ENCODE measurements at places on chromosomes 3 and 15.

DNA sequence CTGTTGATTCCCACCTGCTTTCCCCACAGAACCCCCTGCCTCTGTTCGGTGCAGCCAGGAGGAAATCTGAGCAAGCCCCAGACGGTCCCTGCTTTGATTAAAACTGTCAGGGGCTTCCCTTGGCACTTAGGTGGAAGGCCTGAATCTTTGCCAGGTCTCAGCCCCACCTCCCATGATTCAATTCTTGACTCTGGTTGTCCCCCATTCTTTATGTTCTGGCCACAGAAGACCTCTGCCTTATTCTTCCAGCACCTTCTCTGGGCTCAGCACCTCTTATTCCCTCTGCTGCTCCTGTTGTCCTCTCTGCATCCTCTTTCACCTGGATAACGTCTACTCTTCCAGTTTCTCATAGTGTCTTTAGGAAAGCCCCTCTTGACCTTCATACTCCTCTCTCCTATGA is 349.4 kb downstream of the PTPRG start:
- DNase-seq, result no peak

DNA sequence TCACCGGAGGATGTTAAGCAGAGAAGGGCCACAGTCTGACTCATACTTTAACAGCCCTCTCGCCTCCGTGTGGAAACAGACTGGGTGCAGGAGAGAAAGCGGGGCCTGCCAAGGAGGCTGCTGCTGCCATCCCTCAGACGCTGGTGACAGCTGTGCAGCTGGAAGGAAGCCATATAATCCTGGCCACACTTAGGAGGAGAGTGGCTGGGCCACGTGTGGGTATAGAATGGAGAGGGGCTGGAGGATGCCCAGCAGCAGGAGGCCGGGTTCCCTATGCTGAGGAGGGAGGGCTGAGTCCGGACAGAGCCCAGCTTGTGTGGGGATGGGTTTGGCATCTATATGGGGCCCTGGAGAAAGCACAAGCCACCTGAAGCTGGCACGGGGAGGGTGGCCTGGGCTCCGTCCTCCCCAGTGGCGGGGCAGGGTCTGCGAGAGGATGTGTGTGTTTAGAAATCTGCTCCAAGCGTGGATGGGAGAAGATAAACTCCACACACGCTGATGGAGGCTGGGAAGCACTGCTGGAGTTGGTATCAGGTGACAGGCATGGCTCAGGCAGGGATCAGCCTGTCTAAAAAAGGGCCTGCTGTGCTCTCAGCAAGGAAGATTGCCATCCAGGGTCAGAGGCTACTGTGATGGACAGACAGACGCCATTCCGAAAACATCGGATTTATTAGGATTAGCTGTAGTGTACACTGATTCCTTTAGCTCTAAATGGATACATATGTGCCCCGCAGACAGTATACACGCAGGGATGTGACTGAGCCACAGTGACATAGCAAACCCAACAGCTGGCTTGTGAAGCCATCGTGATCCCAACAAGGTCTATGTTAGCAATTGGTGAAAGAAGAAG is 15.9 kb downstream of the ABTB1 start:
- DNase-seq, result no peak

GRCh38 chr3:46929324-46929723 is 47.2 kb downstream of the CCDC12 start:
- DNase-seq, result no peak

DNA sequence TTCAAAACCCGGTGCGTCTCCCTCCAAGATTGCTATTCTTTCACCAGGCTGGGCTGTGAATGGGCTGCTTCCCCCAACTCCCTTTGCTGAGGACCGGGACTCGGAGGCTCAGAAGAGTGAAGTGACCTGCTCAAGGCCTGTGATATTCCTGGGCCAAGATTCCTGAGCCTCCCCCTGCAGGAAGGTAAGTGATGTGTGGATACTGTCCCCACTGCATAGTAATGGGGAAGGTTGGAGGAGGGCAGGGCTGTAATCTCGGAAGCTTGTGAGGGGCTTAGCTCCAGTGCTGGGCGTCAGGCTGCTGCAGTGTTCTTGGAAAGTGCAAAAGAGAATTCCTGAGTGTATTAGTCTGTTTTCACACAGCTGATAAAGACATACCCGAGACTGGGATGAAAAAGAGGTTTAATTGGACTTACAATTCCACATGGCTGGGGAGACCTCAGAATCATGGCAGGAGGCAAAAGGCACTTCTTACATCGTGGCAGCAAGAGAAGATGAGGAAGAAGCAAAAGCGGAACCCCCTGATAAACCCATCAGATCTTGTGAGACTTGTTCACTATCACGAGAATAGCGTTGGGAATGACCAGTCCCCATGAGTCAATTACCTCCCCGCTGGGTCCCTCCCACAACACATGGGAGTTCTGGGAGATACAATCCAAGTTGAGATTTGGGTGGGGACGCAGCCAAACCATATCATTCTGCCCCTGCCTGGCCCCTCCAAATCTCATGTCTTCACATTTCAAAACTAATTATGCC is 67.6 kb downstream of the EFCAB12 start:
- no peak for DNase-seq

GRCh38 chr3:84727616-84728015 is 231.2 kb upstream of the CADM2 start:
- DNase-seq, result no peak

GRCh38 chr3:171057072-171057471 is 30.6 kb upstream of the SLC2A2 start:
- no peak for DNase-seq

DNA sequence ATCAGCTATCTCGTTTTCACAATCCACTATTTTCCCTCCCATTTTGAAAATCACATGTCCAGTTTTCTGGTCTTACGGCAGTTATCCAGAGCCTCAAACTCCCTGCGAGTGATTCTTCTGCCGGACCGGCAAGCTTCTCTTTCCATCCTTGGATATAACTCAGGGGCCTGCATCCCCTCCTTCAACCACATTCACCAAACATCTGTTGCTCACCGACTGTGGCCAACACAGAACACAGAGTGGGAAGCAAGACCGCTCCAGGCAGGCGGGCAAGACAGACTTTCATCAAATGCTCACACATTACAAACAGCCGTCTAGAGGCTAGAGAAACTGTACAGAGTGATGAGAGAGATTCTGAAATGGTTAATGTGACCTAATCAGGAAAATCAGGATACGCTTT is 7.6 kb upstream of the SLC12A8 start:
- DNase-seq, result no peak

DNA sequence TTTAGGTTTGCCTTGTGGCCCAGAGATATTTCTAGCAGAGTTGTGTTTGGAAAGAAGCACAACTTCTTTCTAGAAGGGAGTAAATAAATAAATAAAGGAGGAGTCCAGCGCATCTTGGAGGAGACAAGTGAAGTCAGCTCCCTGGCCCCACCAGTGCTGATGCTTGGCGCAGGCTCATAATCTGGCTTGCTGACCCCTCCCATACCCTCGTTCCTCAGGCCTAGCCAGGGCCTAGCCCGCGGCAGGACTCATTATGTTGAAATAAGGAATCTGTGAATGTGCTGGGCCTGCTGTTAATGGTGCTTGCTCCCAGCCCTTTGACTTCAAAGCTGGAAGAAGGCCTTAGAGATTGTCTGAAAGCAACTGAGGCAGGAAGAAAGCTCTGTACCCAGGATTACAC is 3.1 kb downstream of the ZNF710 start:
- DNase-seq, result no peak

DNA sequence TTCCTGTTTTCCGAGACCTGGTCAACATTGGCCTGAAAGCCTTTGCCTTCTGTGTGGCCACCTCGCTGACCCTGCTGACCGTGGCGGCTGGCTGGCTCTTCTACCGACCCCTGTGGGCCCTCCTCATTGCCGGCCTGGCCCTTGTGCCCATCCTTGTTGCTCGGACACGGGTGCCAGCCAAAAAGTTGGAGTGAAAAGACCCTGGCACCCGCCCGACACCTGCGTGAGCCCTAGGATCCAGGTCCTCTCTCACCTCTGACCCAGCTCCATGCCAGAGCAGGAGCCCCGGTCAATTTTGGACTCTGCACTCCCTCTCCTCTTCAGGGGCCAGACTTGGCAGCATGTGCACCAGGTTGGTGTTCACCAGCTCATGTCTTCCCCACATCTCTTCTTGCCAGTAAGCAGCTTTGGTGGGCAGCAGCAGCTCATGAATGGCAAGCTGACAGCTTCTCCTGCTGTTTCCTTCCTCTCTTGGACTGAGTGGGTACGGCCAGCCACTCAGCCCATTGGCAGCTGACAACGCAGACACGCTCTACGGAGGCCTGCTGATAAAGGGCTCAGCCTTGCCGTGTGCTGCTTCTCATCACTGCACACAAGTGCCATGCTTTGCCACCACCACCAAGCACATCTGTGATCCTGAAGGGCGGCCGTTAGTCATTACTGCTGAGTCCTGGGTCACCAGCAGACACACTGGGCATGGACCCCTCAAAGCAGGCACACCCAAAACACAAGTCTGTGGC is 16.9 kb downstream of the TMEM43 start:
- no peak for DNase-seq

GRCh38 chr15:70783610-70784022 is 20.3 kb upstream of the UACA start:
- no peak for DNase-seq

GRCh38 chr3:48077815-48078214 is 61.6 kb upstream of the MAP4 start:
- DNase-seq, result no peak

GRCh38 chr3:24235121-24235520 is 259.5 kb downstream of the THRB start:
- no peak for DNase-seq

DNA sequence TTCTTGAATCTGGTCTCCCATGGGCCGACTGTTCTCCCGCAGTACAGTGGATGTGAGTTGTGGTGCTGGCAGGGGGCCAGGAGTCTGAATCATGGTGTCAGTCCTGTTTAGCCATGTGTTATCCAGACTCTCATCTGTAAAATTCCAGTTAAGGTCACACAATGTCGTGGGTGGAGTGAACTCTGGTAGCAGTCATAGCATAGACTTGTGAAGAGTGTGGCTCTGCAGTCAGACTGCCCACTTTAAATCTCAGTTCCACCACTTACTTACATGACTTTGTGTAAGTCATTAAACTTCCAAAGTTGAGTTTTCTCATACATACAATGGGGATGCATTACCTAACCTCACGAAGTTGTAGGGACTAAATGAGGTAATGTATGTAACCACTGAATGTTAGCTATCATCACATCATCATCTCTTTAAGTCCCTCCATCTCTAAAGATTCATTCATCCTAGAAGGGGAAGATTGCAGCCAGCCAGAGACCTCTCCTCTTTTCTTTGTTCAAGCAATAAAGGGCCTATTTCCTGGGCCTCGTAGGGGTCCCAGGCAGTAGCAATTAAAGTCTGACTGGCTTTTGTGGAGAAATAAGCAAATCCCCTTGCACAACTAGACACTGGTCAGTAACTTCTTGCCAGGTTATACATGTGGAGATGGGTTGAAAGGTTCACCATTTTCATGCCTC is 93.9 kb downstream of the PCCB start:
- DNase-seq, result no peak

GRCh38 chr15:61756071-61756820 is 304.0 kb downstream of the VPS13C start:
- DNase-seq, result no peak

GRCh38 chr3:187902041-187902471 is 156.8 kb upstream of the BCL6 start:
- no peak for DNase-seq

- no peak for DNase-seq
Observed at GRCh38 chr3:42612928-42613327, 12.4 kb downstream of the NKTR start.

DNA sequence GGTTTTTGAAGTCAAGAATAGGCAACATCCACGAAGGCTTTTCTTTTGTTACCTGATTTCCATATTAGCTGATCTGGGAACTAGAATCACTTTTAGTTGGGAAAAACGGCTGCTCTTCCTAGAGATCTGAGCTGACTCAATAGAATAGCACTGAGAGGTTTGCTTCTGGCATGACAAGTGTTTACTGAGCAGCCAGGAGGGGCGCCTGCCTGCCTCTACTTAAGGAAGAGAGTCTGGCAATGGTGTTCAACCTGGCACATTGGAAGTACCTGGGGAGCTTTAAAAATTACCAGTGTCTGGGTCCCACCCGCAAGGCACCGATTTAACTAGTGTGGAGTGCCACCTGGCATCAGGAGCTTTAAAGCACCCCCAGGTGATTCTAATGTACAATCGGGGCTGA is 34.4 kb downstream of the FAM43A start:
- no peak for DNase-seq

DNA sequence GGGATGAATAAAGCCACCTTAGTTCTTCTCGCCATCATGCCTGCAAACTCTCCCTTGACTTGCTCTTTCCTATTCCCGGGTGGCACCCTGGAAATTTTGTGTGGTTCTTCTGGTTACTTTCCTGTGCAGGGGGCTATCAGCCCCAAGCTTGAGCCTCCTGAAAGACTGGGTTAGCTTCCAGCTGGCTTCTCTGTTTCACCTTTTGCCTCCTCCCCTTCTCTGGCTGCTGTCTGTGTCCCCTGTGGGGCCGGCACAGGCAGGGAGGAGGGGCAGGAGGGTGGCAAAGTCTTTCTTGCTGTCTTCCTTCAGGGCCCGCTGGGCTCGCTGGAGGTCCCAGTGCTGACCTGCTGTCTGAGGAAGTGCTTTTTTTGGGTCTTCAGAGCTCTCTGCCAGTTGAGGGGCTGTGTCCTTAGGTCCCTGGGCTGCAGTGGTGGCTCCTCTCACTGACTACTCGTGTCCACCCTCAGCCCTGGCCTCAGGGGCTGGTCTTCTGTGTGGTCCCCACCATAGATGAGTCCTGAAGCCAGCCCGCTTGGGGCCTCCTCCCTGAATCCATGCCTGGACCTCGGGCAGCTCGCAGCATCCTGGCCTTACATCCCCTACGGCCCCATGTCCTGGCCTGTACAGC is 196.5 kb downstream of the KLF13 start:
- no peak for DNase-seq

GRCh38 chr3:158158969-158159368 is 49.1 kb downstream of the RSRC1 start:
- DNase-seq, result no peak

GRCh38 chr15:41567862-41568261 is 8.8 kb downstream of the TYRO3 start:
- no peak for DNase-seq

- no peak for DNase-seq
Observed at GRCh38 chr3:46447228-46447985, 17.3 kb downstream of the LTF start.

GRCh38 chr3:139309061-139309591 is 34.7 kb upstream of the MRPS22 start:
- DNase-seq, result no peak

Measured in stimulated activated CD4-positive, alpha-beta T cell treated with anti-CD3 and anti-CD28 coated beads, Interleukin-15, amount 100 ng/mL, for 48 hours (primary cell).